ENCODE measurements at places on chromosomes 12 and 14.

DNA sequence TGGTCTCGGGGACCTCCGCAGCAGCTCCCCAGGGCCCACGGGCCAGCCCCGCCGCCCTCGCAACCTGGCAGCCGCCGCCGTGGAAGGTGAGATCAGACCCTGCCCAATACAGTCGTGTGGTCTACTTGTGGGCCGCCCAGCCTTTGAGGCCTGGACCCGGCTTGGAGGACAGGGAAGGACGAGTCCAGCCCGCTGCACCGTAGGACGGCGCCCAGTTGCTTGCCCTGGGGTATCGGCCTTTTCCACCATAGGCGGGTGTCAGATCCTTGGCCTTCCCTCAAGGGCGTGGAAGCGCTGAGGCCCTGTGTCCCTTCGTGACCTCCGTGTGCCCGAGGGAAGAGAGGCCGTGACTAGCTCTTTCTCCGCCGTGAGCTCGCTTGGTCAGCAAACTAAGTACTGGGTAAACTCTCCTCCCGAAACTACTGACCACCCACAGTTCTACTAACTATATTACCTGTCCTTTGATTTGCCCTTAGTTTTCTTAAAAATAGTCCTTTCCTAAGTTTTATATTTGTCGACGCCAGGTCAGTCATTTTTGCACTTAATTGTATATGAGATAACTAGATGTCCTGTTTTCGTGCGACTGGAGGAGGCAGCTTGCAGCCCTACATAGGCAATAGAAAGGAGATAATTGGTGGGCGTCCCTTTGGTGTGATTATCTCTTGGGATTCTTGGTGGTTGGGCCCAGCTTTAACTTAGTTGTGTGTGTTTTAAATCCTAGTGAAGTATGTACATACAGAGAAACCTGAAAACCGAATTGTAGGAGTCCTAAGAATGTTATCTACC, 757 bp downstream of the SLC25A3 start:
- no peak for DNase-seq

DNA sequence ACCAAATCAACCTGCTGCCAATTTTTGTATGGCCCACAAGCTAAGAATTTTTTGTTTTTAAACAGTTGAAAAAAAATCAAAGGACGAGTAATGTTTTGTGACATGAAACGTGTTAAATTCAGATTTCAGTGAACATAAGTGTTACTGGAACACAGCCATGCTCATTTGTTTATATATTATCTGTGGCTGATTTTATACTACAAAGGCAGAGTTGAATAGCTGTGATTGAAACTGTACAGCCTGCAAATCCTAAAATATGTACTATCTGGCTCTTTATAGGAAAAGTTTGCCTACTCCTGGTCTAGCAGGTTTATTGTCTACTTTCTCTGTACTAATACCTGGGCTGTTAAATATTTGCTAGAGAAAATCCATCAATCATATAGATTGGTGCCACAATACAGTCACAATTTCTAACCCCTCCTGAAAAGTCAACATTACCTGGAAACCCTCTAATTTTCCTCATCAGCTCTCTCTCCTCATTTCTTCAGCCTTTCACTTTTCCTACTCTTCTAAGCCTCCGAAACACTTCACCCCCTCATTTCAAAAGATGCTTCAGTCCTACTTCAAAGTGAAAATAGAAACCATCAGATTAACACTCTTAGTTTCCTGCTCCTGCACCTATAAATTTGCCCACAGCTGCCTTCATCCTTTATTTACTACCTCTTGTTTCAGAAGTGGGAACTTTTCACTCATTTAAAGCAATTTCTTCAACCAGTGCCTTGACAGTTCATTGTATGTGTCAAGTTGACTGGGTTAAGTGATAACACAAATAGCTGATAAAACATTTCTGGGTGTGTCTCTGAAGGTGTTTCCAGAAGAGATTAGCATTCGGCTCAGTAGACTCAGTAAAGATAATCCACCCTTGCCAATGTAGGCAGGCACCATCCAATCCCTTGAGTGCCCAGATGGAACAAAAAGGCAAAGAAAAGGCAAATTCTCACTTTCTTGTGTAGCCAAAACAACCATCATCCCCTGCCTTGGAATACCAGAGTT, 18.0 kb upstream of the C2CD5 start:
- DNase-seq = no peak

- no peak for DNase-seq
Observed at GRCh38 chr12:74321381-74321780, 216.3 kb upstream of the ATXN7L3B start.

- DNase-seq = no peak
Observed at GRCh38 chr12:14057895-14058294, 76.5 kb upstream of the GRIN2B start.

GRCh38 chr12:67765776-67766766, 117.5 kb downstream of the DYRK2 start:
- no peak for DNase-seq

DNA sequence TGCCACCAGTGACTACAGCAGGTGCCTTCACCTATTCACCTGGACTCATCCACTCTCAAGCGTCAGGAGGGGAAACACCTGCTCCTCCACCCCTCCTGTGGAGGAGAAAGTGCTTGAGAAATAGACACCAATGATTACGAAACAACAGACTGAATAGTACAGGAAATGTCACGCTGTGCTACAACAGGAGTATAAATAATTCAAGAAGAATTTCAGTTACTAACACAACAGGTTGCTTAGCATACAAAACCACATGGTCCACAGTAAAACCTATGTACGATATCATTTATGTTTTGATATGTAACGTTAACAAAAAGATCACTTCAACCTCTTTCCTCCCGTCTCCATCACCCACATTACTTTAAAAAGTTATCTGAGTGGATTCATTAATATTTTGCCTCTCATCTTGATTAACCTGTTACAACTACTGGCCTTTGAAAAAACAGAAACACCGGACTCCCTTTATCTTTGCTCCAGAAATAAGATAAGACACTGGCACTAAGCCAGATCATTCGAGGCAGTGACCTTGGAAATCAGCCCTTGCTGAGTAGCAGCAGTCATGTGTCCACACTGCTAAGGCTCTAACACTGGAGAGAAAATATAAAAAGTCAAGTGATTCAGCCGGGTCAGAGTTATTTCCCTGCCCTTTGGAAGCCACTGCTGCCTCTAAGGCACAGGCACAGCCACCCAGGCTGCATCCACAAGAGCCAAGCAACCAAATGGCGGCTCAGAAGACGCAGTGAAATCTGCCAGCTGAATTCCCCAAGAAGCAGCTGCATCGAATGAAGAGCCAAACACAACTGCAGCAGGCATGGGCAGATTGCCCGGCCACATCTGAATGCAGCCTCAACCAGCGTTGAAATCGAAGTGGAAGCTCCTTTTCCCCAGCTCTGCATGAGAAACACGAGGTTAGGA, 40.9 kb downstream of the NT5DC3 start:
- DNase-seq = no peak

DNA sequence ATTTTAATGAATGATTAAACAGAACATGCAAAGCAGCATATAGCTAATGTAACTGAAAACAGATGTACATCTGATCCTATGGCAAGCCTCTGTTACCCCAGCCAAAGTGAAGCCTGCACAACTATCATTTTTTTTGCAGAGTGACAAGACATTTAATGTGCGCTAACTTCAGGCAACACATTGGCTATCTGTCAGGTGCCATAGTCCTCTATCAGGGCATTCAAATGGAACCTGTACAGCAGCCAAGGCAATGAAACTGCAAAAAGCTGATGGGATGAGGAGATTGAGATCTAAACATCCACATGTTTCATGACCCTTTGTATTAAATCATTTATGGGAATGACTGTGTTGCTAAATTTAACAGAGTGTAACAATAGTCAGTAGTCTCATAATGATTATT, 1088.5 kb upstream of the TMEM132C start:
- no peak for DNase-seq

- no peak for DNase-seq
Observed at GRCh38 chr12:25775968-25776367, 182.5 kb upstream of the RASSF8 start.

- DNase-seq = no peak
Observed at GRCh38 chr12:6058481-6059161, 65.8 kb downstream of the VWF start.

GRCh38 chr12:57620245-57620935, 9.2 kb downstream of the ARHGEF25 start:
- no peak for DNase-seq

- DNase-seq = no peak
Observed at GRCh38 chr14:24289649-24290280, 9.8 kb downstream of the DHRS1 start.

DNA sequence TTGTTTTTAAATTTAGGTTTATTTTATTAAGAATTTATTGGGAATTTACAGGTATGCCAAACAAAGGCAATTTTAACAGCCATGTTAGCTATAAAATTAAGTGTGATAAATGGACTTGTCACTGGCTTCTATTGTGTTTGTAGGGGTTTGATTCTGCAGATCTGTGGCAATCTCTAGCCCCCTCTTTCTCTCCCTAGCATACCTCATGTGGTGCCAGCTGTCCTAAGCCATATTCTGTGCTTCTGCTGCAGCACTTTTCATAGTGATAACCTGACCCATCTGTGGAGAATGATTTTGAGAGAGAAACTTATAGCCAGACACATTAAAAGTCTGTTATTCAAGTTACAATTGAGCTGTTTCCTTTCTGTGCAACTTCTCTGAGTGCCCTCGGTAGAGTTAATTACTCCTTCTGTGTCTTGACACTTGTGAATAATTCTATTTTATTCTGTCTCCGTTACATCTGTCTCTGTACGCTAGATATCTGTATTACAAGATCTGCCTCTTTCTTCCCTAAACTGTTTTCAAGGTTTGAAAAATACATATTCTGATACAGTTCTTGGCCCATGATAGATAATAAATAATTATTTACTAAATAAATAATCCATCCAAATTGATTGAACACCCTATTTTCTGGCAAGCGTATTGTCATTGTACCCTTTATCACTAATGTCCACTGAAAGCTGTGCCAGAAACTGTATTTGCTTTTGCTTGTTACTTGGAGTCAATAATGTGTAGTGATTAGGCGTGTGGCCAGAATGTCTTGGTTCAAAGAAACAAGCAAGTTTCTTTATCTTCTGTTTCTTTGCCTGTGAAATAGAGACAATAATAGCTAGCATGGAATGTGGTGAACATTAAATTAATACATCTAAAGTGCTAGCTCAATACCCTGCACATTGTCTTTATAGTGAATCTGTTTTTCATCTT, 40.0 kb downstream of the FRS2 start:
- no peak for DNase-seq

DNA sequence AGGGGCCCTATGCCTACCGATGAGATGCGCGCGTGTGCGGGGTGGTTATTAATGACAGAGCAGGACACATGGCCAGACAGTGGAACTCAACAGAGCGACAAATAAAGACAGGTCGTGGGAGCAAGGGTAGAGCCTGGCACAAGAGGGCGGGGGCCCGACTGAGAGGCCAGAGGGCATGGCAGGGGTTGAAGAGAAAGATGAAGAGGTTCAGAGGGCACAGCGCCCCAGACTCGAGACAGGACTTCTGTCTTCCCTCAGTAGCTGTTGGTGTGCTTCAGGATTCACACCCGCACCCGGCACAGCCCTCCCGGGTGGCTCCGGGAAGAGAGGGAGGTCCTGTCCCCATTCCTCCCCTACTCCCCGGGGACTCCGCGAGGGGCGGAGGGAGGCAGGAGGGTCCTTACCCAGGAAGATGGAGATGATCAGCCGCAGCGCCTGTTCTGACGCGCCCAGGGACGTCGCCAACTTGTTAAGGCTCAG, 366 bp downstream of the LPCAT3 start:
- no peak for DNase-seq

DNA sequence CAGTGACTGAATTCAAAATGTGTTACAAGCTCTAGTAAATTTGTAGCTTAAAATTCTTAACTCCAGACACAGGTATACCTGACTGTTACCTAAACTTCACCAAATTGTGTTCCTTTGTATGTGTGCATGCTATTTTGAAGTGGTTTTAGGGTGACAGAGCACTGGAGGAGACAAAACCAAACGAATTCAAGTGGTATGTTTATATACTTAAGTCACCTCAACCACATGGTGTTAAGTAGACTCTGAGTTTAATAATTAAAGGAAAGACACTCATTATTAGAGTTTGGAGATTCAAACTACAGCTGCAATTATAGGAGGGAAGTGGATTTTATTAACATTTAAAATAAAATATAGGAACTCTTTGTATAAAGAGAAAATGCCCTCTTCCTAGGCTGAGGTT, 84.3 kb downstream of the PLCZ1 start:
- no peak for DNase-seq

DNA sequence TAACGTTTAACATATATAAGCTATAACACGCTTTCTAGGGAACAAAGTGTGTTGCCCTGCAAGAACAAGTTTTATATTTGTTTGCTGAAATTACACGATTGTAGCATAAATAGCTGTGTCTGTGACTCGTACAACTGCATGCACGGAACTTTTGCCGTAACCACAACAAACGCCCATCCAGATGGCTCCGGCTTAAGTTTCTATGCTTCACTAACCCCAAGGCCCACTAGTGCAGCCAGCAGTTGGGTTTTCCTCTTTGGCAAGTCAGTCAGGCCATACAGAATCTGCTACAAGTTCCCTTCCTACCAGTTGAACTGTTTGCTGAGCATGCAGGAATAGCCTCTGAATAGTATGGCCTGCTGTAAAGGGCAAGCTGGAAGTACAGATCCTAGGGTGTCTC, 12.1 kb downstream of the CSRP2 start:
- DNase-seq = no peak

DNA sequence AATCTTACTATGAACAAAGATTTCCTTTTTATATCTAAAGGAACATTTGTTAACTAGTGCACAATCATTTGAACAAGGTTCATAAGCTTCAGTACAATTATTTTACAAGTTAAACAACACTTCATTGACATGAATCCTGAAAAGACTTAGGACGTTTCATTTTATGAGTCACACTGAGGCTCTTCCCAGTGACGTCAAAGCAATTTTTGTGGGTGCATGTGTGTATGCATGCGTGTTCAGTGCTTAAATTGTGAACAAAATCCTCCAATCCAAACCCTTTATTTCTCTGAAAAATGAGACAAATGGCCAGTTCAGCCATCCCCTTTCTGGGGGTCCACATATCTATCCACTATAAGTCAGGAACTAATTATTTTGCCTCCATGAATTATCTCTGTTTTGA, 2.9 kb downstream of the LMNTD1 start:
- no peak for DNase-seq

- no peak for DNase-seq
Observed at GRCh38 chr12:71315328-71315985, 124.1 kb upstream of the LGR5 start.

GRCh38 chr12:2295941-2296461, 243.2 kb downstream of the CACNA1C start:
- no peak for DNase-seq

DNA sequence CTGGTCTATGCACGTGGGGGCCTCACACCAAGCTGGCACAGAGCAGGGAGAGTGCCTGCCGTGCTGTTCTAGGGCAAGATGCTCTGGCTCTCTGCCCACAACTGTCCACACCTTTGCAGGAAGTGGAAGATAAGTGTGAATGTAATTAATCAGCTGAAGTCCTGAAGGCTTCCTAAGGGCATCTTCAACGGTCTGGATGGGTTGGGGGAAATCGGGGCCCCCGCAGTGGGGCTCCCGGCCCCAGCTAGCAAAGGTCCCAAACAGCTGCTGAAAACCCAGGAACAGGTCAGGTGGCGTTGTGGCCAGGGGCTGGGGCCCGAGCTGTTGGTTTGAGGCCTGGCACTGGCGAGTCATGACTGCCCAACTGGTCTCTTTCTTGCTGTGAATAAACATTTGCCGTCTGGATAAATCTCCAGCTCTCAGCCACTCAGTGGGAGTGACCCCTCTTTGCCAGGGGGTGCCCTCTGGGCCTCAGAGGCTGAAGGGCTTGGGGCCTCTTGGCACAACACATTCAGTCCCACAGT, 6.7 kb upstream of the SLC25A29 start:
- no peak for DNase-seq
